ENCODE measurements at places on chromosomes 12 and 14.
A peak's percentile ranks its signal among the peaks of the same experiment; 100 is the strongest.

DNA sequence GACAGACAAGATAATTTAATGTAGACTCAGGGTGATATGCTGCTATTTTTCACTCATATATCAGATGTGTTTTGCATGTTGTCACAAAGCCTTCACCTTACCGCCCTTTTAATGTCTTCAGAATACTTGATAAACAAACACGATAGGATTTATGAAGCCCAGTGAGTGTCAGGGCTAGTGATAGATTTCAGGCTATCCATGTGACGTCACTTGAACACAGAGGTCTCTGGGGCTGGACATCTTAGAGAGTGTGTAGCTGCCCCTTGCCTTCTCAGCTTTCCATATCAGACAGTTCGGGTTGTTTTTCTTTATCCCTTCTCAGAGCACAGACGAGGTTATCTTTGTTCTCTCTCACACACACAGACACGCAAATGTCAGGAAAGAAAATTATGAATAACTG lies 105.3 kb upstream of the GSC start:
- no peak for DNase-seq

GRCh38 chr12:31316891-31317290 lies 9.1 kb downstream of the SINHCAF start:
- DNase-seq, result no peak

DNA sequence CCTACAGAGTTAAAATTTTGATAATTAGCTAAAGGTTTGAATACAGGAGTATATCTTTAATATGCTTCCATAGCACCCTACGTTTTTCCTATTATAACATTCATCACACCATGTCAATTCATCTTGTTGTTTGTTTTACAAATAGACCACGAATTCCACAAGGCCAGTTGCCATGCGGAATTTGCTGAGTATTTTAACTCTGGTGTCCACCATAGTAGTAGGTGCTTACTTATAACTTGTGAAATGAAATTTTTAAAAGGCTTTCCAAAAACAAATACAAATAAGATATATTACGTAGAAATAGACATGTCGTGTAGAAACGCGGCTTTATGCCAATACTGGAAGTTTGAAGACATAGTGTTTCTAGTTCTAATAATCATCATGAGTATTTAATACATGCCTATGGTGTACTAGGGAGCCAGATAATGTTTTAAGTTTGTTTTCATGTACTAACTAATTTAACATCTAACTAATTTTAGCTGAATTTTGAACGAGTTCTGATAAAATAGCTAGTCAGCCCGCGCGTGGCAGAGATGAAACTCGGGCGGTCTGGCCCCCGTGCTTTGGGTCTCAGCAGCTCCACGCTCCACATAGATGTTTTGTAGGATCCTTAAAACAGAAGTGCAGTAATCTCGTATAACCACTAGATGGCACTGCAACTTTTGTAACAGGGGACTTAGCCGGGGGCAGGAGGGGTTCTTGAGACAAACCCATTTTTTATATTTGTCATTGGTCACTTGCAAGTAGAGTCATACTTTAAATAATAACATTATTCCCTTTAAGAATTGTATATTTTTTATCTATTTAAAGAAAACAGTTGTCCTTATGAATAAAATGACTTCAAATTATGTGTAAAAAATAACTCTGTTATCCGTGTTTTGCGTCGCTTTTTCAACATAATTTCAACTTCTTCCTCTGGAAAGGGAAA lies 10.2 kb downstream of the CD69 start:
- peak; percentile 92 for DNase-seq

- no peak for DNase-seq
These were observed 19.4 kb upstream of the FAIM2 start for GRCh38 chr12:49923035-49923644.

DNA sequence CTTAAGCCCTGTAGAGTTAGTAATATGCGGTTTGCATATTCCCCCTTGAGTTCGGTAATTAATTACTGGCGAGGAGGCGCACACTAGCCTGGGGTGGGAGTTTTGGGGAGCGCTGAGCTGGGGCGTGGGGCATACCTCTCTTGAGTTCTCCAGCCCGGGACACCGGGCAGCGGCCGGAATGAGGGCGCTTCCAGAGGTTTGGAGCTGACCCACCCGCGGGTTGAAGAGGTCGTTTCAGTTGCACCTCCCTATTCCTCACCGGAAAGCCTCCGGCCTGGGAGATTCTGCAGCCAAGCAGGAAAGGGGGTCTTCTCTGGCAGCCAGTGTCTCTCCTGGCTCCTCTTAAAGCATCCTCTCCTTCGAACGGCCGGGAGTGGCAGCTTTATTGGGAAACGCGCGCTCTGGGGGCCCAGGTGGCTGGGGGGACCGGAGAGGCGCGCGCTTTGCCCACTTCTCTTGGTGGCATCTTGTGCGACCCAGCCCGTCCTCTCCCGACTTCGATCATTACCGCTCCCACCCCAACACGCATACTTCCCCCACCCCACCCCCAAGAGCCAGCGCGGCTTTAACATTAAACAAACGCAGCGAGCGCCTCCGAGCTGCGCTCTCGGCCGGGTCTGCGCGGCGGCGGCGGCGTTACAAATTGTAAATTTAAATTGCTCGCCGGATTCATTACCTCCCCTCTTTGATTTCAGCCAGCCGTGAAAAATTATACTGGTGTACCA lies 3.9 kb upstream of the LHX5 start:
- DNase-seq, result no peak

DNA sequence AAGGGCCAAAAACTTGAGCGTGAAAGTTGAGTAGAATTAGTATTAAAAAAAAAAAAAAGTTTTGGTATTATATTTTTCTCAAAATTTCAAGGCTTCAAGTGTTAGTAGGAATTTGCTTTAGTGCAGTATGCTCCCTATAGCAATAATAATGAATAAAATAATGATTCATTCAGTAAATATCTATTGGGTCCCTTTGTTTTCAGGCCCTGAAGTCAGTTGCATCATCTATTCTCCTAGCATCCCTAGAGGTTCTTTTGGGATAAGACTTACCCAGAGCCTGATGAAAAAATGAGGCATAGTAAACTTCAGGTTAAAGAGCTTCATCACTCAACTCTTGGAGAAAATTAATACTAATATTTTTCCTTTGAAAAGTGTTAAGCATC lies 1.1 kb downstream of the KMT5A start:
- no peak for DNase-seq

- DNase-seq, result no peak
These were observed 417.1 kb downstream of the AEBP2 start for GRCh38 chr12:19856389-19856788.

DNA sequence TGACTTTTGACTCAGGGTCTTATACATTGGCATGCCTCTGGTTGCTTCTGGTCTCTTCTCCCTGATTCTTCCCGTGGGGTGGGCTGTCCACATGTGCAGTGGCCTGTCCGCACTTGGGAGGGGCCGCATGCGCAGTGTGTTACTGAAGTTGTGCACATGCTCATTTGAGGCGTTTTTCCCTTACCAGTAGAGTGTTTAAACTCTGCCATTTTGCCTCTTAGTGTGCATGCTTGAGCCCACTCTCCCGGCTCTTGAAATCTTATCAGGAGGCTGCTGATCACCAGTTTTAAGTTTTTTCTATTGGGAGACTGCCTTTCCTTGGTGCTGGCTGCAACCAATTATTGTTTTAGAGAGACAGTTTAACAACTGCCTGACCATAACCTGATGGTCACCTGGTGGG lies 32.1 kb upstream of the HECTD1 start:
- no peak for DNase-seq

GRCh38 chr14:24332268-24332993 lies 2.4 kb downstream of the ADCY4 start:
- peak; percentile 94 for DNase-seq

GRCh38 chr12:3376779-3377455 lies 114.1 kb upstream of the PRMT8 start:
- no peak for DNase-seq

GRCh38 chr12:112503512-112503911 lies 84.8 kb downstream of the PTPN11 start:
- no peak for DNase-seq

DNA sequence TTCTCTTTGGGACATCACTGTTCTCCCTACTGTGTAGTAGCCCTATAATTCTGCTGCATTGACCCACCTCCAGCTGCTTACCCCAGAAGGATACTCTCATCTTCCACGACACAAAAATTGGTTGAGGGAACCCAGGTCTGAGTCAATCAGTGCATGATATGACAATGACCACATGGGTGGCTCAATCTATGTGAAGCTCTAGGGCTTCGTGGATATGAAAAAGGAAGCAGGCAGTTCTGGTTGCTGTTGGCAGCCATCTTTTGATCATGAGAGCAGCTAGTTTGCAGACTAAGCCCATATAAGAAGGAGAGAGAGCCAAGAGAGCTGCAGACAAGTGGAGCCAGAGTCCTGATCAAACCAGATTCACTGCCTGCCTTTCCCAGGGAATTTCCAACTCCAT lies 57.9 kb downstream of the AVPR1A start:
- DNase-seq, result no peak

GRCh38 chr14:69316449-69317101 lies 56.6 kb downstream of the GALNT16 start:
- no peak for DNase-seq

- no peak for DNase-seq
These were observed 82.1 kb upstream of the HSPB8 start for GRCh38 chr12:119096429-119097202.

DNA sequence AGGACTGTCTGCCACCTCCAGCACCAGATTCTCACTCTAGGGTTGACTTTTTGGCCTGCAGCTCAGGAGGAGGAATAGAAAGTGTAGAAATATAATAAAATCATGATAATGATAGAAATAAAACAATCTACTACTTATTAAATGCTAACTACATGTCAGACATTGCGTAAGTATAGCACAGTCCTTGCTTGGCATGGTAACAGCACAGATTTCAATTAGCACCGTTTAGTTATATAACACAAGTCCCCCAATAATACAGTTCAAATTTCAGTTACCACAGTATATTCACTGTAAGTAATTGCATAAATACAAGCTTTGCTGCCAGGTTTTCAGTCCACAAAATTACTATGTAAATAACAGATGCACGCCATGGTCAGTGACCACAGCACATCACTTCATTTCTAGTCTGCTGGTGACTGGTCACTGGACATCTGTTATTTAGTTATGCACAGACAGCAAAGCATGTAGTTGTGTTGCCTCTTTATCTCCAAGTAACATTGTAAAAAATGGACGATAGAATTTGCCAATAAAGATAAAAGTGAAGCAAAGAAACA lies 6.5 kb upstream of the GLT8D2 start:
- DNase-seq, result no peak

DNA sequence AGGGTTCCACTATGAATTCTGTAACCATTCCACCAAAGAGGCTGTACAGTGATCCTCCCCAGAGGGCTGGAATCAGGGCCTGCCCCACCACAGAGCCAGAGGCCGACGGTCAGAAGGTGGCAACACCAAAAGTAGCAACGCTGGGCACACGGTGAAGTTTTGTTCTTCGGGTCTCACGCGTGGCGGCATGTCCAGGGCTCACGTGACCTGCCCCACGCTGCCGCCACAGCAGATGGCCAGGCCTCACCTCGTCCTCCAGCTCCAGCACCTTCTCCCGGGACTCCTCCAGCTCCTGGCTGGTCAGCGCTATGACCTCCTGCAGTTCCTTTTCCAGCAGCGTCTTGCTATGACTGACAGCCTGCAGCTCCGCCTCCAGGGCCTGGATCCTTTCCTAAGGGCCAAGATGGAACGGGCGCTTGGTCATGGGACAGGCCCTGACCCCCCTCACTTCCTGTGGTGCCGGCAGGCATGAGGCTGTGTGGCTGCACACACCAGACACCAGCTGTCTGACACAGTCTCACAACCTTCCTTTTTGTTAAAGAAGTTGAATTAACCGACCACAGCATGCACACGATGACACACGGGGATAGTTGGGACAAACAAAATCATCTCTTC lies 22.4 kb upstream of the ANKLE2 start:
- DNase-seq, result no peak

- no peak for DNase-seq
These were observed 1484.9 kb upstream of the TMEM132C start for GRCh38 chr12:126782083-126782482.

DNA sequence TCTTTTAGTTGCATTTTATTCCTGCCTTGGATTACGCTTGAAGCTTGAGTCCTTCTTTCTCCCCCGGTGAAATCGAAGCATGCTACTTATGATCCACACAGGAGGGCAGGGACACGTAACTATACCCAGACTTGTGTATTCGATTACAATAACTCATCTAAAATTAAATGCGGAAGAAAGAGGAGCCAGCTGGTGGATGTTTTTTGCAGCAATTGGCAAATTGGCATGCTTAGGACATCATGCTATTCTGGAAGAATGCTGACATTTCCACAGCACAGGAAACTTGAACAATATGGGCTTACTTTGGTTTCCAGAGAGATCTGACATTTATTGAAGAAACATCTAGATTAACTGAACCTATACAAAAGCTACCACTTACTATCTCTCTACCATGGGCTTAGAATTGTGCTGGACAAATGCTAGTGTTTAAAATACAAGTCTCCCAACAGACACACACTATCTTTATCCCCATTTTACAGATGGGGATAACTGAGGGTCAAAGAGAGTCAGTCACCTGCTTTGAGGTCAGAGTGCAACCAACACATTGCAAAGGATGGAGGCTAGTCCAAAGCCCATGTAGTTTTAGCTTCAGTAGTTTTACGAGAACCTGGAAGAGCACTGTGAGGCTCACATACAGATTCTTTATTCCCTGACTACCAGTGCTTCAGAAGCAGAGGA lies 36.3 kb downstream of the LGMN start:
- no peak for DNase-seq

GRCh38 chr14:72603639-72604038 lies 290.3 kb downstream of the DPF3 start:
- DNase-seq, result no peak

DNA sequence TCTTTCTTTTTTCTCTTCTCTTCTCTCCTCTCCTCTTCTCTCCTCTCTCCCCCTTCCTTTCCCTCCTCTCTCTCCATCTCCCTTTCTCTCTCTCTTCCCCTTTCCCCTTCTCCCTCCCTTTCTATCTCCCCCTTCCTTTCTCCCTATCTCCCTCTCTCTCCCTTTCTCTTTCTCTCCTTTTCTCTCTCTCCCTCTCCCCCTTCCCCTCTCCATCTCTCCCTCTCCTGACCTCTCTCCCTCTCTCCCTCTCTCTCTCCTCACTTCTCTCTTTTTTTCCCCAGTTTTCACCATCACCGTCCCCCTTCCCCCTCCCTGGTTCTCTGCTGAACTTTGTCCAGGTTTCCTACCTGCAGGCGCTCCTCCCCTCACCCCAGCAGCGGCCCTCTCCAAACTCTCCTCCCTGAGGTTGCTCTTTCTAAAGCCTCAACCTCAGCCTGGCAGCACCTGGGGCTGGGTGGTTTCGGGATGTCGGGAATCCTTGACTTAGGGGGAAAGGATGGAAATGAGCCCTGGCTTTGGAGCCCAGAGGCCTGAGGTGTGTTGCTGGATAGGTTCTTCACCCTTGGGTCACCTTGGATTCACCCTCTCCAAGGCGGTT lies 14.7 kb upstream of the TBX3 start:
- no peak for DNase-seq

DNA sequence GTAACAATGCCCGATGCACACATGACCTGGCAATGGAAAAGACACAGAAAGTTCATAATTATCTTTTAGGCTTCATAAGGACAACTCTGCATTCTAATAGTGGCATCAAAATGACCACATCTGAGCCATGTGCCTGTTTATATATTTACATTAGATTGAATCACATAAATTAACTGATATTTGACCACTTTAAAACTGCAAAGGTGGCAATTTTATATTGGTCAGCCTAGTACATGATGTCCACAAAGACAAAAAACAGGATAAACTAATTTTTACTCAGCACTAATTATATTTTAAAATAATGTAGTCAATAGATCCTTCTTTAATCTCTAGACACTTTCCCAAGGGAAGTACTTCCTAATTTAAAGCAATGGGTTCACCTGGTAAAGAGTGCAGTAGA lies 12.0 kb upstream of the OVCH1 start:
- no peak for DNase-seq

GRCh38 chr12:131699434-131699833 lies 11.5 kb upstream of the SFSWAP start:
- DNase-seq, result no peak
